HS-5 (cell line): ENCODE measurements at places on chromosomes 16 and 17.

GRCh38 chr17:42431758-42432161, 8.7 kb upstream of the CAVIN1 start:
- no peak for DNase-seq

DNA sequence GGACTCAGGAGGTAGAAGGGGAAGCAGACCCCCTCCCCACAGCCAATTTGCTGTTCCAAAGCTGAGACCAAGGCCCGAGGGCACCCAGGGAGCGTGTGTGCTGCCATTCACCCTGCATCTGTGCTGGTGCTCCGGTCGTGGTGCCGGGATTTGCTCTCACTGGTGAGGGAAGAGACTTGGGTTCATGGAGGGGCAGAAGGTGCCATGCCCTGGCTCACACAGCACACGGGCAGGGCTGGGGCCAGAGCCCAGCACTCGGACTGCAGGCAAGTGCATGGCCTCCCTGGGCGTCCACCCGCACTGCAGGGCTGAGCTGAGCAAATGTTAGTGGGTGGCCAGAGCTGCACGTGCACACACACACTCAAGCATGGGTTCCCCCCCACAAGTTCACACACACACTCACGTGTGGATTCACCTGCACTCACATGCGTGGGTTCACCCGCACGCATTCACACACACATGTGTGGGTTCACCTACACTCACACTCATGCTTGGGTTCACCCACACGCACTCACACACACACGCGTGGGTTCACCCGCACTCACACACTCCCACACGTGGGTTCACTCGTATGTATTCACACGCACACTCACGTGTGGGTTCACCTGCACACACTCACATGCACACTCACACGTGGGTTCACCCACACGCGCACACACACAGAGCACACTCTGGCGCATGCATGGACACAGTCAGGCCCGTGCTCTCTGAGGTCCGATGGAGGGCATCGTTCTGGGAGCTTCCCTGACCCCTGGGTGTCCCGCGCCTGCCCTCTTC, 57.0 kb upstream of the CBFA2T3 start:
- DNase-seq: no peak

DNA sequence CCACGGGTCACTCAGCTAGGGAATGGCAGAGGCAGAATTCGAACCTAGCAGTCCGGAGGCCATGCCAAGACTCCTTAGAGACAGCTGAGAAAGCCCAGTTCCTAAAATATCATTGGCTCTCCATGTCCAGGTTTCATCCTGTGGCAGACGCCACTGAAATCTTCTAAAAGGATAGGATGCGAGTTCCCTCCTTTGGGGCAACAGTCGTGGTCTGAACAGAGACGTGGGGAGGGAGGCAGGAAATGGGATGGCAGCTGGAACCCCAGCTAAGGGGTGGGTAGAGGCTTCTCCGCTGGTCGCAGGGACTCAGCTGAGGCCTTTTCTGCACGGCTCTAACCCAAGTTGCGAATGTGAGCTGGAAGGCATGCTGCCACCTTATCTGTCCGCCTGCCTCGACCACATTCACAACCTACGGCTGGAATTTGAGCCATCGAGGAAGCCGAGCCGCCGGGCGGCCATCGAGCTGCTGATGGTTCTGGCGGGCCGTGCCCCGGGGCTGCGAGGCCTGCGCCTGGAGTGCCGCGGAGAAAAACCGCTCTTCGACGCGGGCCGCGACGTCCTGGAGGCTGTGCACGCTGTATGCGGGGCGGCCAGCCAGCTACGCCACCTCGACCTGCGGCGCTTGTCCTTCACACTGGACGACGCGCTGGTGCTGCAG, 1.9 kb upstream of the HSF4 start:
- no peak for DNase-seq

DNA sequence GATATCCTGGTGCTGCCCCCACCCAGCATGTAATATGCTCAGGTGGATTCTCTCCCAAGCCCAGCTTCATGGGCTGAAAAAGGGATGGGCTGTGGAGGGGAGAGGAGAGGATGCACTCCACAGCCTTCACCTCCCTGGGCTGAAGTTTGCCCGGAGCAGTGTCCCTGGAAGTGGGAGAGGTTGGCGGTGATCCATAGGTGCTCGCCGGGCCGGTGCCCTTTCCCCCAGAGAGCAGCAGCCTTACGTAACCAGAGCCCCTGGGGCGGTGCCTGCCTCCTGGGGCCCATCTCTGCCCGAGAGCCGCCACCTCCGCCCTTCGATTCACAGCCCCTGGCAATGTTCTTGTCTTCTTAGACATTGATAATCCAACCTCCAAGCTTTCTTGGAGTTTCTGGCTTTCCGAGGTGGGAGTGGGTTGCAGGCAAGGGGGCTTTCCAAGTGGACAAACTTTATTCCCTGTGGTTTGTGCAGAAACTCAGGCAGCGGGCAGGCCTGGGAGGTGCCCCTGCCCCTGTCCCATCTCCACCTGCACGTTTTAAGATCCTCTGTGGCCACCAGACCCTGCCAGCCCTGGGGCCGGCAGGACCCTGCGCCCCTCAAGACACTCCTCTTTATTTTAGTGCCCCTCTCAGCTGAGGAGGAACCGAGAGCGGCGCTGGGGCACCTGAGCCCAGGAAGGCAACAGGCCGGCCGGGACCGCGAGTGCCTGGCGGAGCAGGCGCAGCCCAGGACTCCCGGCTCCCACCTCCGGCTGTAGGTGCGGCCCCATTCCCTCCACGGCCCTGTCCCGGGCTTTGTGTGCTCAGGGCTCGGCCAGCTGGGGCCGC, 3.1 kb upstream of the WDR90 start:
- DNase-seq: no peak

- DNase-seq: no peak
Observed at GRCh38 chr17:10836966-10837590, 809 bp downstream of the PIRT start.

DNA sequence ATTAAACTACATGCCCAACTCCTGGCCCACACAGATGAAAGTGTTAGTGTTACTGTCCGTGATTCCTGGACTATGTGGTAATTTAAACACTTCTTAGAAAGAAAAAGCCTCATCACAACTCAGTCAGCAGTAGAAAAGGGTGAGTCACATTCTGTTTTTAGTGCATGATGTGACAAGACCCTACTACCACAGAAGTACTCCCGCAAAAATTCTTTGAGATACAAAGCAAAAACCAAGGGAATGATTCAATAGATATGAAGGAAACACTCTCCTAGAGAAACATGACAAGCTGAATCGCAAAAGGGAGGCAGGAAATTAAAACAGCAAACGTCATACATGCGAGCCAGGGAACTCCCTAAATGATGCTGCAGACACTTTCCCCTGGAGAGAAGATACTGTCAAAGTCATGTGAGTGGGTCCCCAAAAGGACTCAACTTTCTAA, 14.4 kb downstream of the SNN start:
- DNase-seq: peak; percentile 87

DNA sequence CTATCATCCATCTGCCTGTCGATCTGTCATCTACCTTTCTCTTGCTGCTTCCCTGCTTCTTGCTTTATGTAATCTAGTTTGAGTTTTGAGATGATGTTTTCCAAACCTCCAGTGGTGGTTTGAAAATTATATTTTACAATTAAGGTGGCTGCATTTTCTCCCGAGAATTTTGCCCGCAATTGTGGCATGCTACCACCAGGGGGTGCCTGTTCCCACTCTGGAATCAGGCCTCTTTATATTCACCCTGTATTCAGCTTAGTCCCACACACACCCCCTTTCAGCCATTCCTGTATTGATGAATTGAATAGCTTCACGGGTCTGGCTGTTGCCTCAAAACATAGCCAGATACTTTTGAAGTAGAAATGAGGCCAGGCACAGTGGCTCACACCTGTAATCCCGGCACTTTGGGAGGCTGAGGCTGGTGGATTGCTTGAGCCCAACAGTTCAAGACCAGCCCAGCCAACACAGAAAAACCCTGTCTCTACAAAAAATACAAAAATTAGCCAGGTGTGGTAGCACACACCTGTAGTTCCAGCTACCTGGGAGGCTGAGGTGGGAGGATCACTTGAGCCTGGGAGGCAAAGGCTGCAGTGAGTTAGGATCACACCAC, 3.2 kb downstream of the PRSS22 start:
- no peak for DNase-seq

DNA sequence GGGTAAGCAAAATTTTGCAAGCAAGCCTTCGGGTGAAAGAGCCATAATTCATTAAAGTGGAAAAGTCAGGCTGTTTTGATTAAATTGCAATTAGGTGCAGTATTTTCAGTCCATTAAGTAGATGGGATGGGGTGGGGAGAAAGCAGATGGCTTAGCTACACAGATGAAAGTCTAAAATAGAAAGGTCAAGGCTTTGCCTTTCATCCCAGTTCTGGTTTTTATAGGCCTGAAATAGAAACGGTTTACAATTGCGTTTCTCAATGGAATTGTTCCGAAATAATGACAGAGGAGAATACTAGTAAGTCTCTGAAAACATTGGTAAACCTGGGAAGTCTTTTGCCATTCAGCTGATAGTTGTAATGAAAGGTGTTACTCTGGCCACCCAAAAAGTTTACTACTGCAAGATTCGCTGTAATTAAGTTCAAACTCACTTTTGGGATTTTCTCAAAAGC, 1.5 kb downstream of the PPM1E start:
- no peak for DNase-seq

DNA sequence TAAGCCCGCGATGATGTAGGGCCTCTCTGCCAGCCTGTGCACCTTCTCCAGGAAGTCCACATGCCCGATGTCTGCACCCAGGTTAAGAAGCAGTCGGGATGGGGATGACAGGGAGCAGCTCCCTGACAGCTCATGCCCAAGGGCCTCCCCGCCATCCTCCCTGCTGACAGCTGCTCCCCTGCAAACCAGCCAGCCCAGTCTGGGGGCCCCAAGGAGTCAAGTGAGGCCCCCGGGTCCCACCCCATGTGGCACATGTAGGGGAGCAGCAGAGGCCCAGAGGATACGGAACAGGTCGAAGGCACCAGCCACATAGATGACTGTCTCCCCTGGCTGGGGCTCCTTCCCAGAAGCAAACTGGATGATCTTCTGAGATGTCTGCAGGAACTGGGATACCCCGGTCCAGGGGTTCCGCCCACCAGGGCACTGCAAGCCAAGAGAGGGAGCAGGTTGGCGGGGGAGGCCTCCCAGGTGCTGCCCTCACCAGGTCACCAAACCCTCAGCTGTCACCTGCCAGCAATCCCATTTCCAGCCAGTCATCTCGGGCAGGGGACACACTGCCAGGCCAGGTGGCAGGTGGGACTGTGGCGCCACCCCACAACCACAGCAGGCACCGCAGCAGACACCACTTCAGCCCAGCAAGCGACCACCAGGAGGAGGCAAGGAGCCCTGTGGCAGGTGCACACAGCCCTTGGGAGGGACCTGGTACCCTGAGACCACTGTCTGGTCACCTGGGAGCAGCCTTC, 4.6 kb downstream of the PCYT2 start:
- no peak for DNase-seq

GRCh38 chr17:47376247-47376646, 52.5 kb downstream of the EFCAB13 start:
- no peak for DNase-seq

DNA sequence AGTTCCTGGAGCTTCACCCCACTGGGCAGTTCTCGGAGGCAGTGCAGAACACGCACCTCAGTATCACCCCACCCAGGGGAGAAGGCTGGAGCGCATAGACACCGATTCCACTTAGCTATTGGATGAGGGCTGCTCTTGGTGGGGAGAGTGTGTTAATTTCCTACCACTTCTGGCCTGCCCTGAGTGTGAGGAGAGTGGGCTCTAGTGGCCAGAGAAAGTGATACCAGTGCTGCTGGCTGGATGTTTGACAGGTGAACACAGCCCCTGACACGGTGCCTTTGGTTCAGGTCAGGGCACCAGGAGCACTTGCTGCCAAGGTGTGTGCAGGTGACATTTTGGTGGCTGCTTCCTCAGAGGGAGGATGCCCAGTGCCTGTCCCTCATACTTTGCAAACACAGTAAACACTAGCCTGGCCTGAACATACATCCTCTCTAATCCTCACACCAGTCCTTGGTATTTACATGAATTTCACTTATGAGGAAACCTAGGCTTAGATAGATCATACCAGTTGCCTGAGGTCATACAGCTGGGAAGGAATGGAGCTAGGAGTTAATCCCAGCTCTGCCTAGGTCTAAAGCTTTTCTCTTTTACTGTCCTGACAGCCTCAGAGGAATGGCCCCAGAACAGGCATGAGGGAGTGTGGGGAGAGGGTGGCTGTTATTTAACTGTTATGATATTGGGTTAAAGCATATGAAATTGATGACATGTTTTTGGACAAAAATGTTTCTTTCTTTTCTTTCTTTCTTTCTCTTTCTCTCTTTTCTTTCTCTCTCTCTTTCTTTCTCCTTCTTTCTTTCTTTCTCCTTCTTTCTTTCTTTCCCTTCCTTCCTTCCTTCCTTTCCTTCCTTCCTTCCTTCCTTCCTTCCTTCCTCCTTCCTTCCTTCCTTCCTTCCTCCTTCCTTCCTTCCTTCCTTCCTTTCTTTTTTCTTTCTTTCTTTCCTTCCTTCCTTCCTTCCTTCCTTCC, 21.0 kb upstream of the ITGAX start:
- DNase-seq: no peak

GRCh38 chr17:41786227-41787020, at the start of gene JUP:
Gene JUP (minus strand): TSS chr17:41786711. CDS start chr17:41771854, 14,857 bp downstream.
- peak; percentile 60 for DNase-seq

GRCh38 chr16:49755313-49755620, 100.6 kb downstream of the ZNF423 start:
- DNase-seq: no peak

- DNase-seq: no peak
Observed at GRCh38 chr16:59042301-59042700, 308.2 kb upstream of the GOT2 start.

- no peak for DNase-seq
Observed at GRCh38 chr17:74842599-74843351, 16.9 kb downstream of the GRIN2C start.

- no peak for DNase-seq
Observed at GRCh38 chr17:60577147-60577915, 22.7 kb upstream of the PPM1D start.

DNA sequence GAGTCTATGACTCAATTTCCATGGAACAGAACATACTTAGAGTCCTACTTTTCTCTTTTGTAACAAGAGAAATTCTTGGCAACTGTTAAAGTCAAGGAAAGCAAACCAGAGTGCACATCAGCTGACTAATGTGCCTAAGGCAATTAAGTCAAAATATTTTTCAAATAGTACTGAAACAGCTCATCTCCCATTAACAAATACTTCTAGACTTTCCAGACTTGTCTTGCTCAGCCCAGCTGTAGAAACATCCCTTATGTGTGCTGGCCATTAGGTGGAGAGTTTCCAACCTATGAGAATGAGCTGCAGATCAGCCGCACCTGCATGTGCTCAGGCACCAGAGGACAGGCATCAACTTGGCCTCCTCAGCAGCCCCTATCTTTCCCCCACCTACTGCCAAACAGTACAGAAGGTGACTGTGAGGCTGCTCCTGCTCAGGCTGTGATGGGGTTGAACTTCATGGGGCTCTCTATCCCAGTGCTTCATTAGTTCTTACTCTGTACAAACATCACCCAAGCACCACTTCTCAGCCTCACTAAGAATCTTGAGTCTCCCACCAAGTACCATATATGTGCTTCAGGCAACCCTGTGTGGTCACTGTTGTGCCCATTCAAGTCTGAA, 32.2 kb downstream of the TEX2 start:
- peak; percentile 84 for DNase-seq

DNA sequence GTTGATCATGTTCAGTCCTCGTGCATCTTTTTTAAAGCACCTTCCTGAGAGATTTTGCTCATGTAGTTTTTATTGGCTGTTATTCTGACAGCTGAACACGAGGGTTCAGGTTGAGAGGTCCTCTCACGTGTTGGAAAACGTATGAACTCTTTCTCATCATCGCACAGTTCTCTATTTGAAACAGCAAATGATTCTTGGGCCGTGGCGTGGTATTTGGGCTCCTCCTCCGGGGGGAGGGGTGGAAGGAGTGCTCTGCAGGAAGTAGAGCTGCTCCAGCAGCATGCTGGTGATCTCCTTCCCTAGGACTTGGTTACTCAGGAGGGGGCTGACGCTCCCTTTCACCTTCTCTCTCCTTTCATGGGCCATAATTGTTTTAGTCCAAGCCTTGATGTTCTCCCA, 70.4 kb downstream of the KSR1 start:
- no peak for DNase-seq
